ENCODE measurements at places on chromosomes 7 and 10. TPM values are rescaled to one million over a fixed set of nuclear protein-coding genes. Genes with fewer than 3 reads are reported as not detected.
A peak's percentile ranks its signal among the peaks of the same experiment; 100 is the strongest.

GRCh38 chr10:71965623-71966022 lies 1.4 kb downstream of the CHST3 start:
- H3K27me3 ChIP-seq: no peaks in the 10 kb centered on the region
- peaks cover 69% of the 10 kb centered on the region for H3K4me1 ChIP-seq
- peak overlapping the region; percentile 63 for H3K4me3 ChIP-seq

GRCh38 chr10:57657164-57657765 lies 610.4 kb downstream of the IPMK start:
- no peaks in the 10 kb centered on the region for H3K4me1 ChIP-seq
- DNase-seq: no peak
- no peak overlapping the region for H3K27ac ChIP-seq
- H3K27me3 ChIP-seq: no peaks in the 10 kb centered on the region

GRCh38 chr10:6866757-6867156 lies 286.7 kb upstream of the PRKCQ start:
- H3K27ac ChIP-seq: no peak overlapping the region
- no peaks in the 10 kb centered on the region for H3K36me3 ChIP-seq
- H3K4me1 ChIP-seq: no peaks in the 10 kb centered on the region
- no peaks in the 10 kb centered on the region for H3K27me3 ChIP-seq

DNA sequence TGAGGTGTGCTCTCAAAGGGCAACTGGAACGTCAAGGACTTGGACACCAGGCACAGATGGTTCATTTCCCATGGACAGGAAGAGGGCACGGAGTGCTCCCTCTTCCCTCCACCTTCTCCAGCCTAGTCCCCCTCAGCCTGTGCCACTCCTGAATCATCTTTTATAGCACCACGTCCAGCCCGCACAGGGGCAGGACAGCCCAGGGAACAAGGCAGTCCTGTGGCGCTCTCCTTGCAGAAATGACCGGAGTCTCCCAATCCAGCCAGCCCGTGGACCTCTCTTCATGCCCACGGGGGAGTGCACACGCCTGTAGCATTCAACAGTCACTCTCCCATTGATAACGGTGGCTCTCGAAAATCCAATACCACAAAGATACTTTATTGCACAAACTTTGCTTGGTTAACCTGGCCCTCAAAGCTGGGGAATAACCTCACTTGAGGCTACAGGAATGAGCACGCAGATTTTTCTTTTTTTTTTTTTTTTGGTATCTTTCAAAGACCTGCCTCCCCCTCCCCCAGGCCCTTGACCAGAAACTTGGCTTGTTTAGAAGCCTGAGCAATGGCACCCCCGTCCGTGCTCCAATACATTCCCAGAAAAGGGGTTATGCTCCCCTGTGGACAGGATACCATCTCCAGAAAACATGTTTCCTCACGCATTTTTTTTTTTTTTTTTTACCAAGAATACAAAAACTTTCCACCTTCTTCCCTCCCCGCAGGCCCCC lies 733 bp downstream of the PRKCQ start:
- H3K27me3 ChIP-seq: peaks cover 5% of the 10 kb centered on the region
- no peak overlapping the region for H3K27ac ChIP-seq
- H3K4me1 ChIP-seq: peaks cover 3% of the 10 kb centered on the region
- H3K4me3 ChIP-seq: peak overlapping the region; percentile 14

The MRC1 gene
- 71.7 TPM for total RNA-seq

DNA sequence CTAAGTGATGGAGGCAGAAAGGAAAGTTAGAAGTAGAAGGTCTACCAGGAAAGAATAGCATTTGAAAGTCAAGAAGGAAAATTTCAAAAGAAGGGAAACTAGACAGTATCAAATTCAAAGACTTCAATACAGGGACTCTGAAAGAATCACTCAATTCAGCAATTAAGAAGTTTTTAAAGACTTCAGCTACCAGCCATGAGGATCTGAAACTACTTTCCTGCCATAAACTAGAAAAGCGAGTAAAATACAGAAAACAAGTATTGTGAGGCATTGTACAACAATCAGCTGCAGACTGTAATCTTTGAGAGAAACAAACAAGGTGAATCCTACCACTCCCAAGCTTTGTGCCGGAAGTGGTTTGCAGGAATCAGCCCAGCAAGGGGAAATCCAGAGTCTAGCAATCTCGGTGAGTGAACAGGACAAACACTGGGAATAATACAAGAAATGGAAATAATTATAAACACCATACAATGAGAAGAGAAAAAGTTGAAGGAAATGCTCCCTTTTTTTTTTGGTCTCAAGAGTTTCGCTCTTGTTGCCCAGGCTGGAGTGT lies 62.4 kb downstream of the ARHGAP12 start:
- no peak overlapping the region for H3K27ac ChIP-seq
- no peaks in the 10 kb centered on the region for H3K4me1 ChIP-seq
- no peak overlapping the region for H3K4me3 ChIP-seq
- H3K27me3 ChIP-seq: no peaks in the 10 kb centered on the region
- DNase-seq: no peak
- no peaks in the 10 kb centered on the region for H3K36me3 ChIP-seq

The LAMB1 gene
- 198 TPM for total RNA-seq

The AKR1C4 gene
- not detected for total RNA-seq

The FAM25A gene
- not detected for total RNA-seq

The RPEL1 gene
- total RNA-seq: not detected

The ASIC3 gene
- total RNA-seq: 8.6 TPM

DNA sequence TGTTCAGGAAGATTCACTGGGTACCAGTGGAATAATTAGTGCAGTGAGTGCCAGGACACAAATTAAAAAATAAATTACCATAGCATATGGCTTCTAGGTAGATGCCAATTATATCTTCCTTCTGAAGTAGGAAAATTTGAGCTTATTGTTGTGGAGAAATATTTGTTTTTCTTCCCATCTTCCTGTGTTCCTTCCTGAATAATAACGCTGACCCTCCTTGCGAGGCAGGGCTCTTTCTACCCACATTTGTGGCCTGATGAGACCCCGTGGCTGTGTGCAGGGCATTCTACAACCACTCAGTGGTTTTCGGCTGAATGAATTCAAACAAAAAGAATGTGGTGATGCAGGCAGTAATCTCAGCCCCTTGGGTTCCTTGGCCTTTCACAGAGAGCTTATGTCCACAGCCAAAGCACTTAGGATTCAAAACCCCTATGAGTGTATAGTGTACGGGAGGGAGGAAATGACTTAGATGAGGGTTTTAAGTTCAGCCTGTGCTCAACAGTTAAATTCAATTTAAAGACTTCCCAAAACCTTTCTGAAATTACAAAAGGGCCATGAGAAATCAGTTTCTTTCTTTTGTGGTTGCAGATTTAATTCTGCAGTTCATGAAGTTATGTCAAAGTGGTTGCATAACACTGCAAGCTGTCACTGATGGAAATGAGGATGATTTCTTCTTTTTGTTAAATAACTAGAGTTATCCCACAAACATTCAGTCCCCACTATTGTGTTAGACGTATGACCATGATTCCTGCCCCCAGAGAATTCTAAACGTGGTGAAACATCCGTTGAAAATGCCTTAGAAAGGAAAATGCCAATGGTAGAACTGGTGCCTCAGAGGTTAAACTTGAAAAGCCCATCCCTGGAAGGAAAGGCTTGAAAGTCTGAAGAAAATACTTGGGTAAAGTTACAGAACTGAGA lies 255.3 kb downstream of the FZD1 start:
- H3K4me3 ChIP-seq: no peak overlapping the region
- no peak for DNase-seq
- no peaks in the 10 kb centered on the region for H3K4me1 ChIP-seq
- no peaks in the 10 kb centered on the region for H3K36me3 ChIP-seq

GRCh38 chr7:144738708-144739314 lies 97.0 kb downstream of the TPK1 start:
- H3K4me1 ChIP-seq: peaks cover 18% of the 10 kb centered on the region
- H3K27me3 ChIP-seq: no peaks in the 10 kb centered on the region
- no peak for DNase-seq
- H3K27ac ChIP-seq: no peak overlapping the region

- no peak overlapping the region for H3K4me3 ChIP-seq
- peaks cover 13% of the 10 kb centered on the region for H3K36me3 ChIP-seq
- peak overlapping the region; percentile 55 for H3K27ac ChIP-seq
- H3K4me1 ChIP-seq: peaks cover 33% of the 10 kb centered on the region
Observed at GRCh38 chr10:30459283-30459682, 25.3 kb downstream of the MAP3K8 start.

DNA sequence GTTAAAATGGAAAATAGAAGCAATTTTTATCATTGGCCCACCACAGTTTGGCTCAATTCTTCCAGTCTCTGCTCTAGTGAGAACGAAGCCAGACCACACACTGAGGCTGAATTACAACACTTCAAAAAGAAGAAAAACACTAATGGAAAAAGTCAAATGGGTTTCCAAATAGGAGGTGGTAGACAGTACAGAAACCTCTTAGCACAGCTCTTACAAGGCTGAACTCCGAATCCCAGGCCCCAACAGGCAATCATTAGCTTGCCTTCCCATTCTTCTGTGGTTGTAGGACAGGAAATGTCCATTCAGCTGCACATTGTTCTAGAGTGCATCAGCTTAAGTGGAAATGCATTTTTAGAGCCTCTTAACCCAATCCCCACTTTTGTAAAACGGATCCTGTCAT lies 115.1 kb upstream of the MEOX2 start:
- no peaks in the 10 kb centered on the region for H3K4me1 ChIP-seq
- peak; percentile 69 for DNase-seq
- H3K27me3 ChIP-seq: no peaks in the 10 kb centered on the region
- peak overlapping the region; percentile 20 for H3K27ac ChIP-seq
- no peak overlapping the region for H3K4me3 ChIP-seq
- H3K36me3 ChIP-seq: no peaks in the 10 kb centered on the region

GRCh38 chr7:31487071-31487470 lies 26.8 kb upstream of the ITPRID1 start:
- H3K27me3 ChIP-seq: peaks cover 5% of the 10 kb centered on the region
- no peak overlapping the region for H3K4me3 ChIP-seq
- no peak overlapping the region for H3K27ac ChIP-seq
- DNase-seq: no peak

The FLNC gene
- total RNA-seq: 192 TPM

DNA sequence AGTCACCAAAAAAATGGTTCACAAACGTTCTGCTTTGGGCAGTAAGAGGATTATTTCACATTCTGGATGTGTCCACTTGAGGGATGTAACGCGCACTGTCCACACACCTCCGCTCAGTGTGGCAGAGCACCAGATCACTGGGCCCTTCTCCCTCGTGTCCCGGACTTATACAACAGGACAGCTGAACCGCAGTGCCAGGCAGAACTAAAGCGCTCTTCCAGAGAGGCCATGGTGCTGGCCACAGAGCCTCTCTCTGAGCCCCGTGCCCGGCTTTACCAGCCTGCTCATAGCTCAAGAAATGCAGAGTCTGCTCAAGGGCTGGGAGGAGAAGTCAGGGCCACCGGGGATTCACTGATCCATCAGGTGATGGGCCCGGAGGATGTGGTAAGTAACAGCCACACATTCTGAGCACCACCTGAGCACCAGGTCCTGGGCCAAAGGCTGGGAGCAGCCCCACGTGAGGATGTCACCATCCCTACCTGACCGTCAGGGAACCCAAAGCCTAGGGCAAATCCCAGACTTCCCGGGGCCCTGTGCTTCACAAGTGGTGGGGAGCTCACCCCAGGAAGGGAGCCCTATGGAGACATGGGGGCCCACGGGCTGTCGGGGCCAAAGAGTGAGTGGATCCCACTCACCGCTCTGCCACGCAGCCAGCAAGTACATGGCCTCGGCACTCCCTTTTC lies 74.9 kb downstream of the FAM53B start:
- no peaks in the 10 kb centered on the region for H3K36me3 ChIP-seq
- H3K4me1 ChIP-seq: peaks cover 32% of the 10 kb centered on the region
- H3K27me3 ChIP-seq: no peaks in the 10 kb centered on the region
- H3K27ac ChIP-seq: no peak overlapping the region
